HEK293T (cell line): ENCODE measurements at places on chromosomes 3 and 15.

- DNase-seq = no peak
These were observed 43.8 kb downstream of the DCP1A start for GRCh38 chr3:53303549-53303948.

- DNase-seq = no peak
These were observed 7.6 kb upstream of the NIPA1 start for GRCh38 chr15:22778796-22779195.

- DNase-seq = no peak
These were observed 658.0 kb upstream of the DPPA4 start for GRCh38 chr3:109995377-109995776.

- no peak for DNase-seq
These were observed 36.6 kb downstream of the DMXL2 start for GRCh38 chr15:51585986-51586385.

DNA sequence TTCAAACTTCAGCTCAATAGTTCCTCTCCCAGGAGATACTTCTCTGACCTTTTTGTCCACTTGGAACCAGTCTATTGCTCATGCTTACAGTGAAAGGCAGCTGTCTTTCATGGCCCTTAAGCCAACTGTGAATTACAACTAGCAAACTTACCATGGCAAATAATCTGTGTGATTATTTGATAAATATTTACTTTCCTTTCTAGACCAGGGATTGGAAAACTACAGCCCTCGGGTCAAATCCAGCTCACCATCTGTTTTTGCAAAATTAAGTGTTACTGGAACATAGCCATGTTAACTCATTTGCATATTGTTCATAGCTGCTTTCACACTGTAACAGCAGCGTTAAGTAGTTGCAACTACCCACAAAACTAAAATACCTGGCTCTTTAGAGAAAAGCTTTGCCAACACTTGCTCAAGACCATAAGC, 289.1 kb upstream of the MCTP2 start:
- DNase-seq = no peak

GRCh38 chr3:173531602-173532001, 134.1 kb downstream of the NLGN1 start:
- DNase-seq = no peak

DNA sequence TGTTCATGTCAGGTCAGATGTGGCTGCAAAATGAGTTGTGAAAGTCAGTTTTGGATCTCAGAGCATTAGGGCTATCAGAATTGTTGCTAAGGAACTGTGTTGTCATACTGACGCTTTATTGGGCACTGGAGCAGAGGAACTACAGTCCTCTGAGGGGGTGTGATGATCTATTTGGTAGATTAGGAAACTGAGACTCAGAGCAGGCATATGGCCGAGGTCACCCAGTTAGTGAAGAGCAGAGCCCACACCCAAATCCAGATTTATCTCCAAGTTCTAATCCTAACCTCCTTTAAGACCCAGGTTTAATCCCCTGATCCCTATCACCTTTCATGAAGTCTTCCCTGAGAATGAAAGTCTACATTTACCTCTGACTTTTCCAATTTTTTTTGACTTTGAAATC, 25.6 kb upstream of the GLCE start:
- no peak for DNase-seq

GRCh38 chr3:183532620-183533411, 22.7 kb downstream of the KLHL6 start:
- DNase-seq = no peak

DNA sequence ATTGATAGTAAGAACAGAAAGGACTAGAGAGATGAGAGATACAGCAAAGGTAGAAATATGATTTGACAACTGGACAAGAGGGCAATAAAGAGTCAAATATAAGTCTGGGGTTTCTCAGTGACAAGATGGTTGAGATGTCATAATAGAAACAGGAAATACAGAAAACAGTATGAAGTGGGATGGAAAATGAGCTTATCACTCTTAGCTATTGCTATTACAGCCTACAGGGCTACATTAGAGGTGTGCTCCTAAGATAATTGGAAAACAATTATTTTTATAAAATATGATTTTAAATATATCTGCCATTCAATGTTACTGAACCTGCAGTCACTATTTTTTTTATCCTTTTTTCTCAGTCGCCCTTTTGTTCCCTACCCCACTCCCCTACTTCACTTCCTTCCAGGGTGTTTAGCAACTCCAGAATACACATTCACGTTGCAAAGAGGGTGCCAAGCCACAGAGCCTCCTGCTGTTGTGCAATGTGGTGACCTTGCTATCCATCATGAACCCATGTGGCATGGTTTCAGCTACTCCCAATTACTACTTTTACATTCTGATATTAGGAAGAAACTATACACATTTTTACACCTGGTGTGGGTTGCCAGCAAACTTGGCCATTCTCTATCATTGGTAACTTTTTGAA, 6.0 kb downstream of the NRG4 start:
- no peak for DNase-seq

- no peak for DNase-seq
These were observed 57.4 kb downstream of the ABTB1 start for GRCh38 chr3:127730171-127730570.

- DNase-seq = no peak
These were observed 13.1 kb downstream of the ARIH1 start for GRCh38 chr15:72487070-72487797.

GRCh38 chr3:136602818-136603217, 149.4 kb downstream of the STAG1 start:
- DNase-seq = no peak

GRCh38 chr3:54427941-54428871, 305.9 kb downstream of the CACNA2D3 start:
- DNase-seq = peak; percentile 69

- DNase-seq = no peak
These were observed 42.5 kb downstream of the ANXA2 start for GRCh38 chr15:60355148-60355857.

- no peak for DNase-seq
These were observed 392.3 kb upstream of the TPRG1 start for GRCh38 chr3:188779281-188779980.

DNA sequence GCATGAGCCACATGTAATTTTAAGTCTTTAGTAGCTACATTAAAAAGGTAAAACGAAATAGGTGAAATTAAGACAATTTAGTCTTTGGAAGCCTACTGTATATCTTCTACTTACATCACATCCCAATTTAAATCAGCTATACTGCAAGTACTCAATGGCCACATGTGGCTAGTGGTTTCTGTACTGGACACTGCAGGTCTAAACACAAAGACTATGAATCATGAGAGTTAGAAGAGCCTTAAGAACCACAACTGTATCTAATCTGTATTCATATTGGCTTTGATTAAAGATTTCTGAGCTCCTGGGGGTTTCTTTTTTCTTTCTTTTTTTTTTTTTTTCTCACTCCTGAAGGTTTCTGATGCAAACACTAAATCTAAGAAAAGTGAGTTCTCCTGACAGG, 2.3 kb upstream of the EIF1B start:
- DNase-seq = no peak

DNA sequence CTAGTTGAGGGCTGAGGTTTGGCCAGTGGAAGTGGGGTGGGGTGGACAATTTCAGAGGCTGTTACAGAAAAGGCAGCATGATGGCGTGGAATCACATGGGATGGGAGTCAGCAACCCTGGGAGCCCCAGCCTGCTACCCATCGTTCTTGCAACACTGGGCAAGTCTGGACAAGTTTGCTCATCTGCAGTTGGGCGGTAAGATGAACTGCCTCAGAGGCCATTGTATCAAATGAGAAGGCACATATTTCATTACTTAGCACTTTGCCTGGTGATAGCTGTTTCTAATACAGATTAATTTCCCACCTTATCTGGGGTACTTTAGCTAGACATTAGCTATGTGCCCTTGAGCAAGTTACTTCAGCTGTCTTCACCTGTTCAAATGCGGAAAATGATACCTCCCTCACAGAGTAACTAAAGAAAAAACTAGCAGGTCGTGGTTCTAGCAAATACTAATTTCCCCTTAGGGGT, 248.9 kb downstream of the THSD4 start:
- peak; percentile 62 for DNase-seq

- no peak for DNase-seq
These were observed 117.7 kb upstream of the TP63 start for GRCh38 chr3:189513281-189514117.

- DNase-seq = no peak
These were observed 94.2 kb downstream of the THRB start for GRCh38 chr3:24400450-24400849.

DNA sequence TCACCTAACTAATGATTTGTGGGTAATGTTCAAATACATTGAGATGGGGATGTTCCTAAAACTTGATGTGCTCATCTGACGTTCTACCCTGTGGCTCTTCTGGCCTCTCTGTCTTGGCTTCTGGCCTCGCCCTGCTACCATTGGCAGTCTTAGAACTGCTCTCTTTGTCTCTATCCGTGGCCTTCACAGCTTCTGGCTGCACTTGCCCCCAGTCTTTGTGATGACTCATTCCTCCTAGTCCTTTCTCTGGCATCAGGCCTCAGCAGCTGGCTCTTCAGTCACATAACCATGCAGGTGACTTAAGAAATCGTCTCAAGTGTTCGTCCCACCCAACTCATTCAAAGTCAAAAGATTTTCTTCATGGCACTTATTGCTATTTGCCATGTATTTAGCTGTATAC, 188.1 kb downstream of the BBX start:
- no peak for DNase-seq

DNA sequence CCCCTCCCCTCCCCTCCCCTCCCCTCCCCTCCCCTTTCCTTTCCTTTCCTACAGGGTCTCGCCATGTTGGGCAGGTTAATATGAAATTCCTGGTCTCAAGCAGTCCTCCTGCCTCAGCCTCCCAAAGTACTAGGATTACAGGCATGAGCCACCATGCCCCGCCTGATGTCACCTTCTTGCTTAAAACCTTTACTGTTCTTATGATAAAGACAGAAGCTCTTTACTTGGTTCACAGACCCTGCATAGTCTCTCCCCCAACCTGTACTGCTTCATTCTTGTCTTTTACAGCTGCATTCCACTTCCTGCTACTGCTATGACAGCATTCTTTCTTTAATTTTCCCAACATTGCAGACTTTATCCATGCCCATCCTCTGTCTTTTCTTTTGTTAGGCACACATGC, 20.8 kb downstream of the MED12L start:
- no peak for DNase-seq

- DNase-seq = no peak
These were observed 88.3 kb upstream of the CTNNB1 start for GRCh38 chr3:41111011-41111410.
